GM06990 (cell line): ENCODE measurements at places on chromosomes 16 and 17.

GRCh38 chr16:48555155-48555554, 54.8 kb downstream of the N4BP1 start:
- no peak for DNase-seq

- no peak for DNase-seq
Measured at GRCh38 chr16:88510091-88510994, 57.3 kb downstream of the ZFPM1 start.

DNA sequence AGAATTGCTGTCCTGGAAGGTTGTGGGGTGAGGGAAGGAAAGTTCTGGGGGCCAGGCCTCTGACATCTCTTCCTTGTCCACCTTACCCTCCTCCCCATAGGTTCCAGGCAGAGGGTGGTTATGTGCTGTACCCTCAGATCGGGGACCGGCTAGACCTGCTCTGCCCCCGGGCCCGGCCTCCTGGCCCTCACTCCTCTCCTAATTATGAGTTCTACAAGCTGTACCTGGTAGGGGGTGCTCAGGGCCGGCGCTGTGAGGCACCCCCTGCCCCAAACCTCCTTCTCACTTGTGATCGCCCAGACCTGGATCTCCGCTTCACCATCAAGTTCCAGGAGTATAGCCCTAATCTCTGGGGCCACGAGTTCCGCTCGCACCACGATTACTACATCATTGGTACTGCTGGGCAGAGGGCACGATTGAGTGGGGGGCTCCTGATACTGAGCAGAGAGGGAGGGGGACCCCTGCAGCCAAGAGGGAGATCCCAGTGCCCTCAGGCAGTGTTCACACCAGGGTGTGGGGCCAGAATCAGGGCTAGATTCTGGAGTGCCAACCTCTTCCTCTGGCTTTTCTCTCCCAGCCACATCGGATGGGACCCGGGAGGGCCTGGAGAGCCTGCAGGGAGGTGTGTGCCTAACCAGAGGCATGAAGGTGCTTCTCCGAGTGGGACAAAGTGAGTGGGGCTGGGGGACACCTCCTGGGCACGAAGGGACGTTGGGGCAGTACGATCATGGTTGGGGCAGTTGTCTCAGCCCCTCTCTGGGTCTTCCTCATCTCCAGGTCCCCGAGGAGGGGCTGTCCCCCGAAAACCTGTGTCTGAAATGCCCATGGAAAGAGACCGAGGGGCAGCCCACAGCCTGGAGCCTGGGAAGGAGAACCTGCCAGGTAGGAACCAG, 3.1 kb downstream of the EFNB3 start:
- no peak for DNase-seq

DNA sequence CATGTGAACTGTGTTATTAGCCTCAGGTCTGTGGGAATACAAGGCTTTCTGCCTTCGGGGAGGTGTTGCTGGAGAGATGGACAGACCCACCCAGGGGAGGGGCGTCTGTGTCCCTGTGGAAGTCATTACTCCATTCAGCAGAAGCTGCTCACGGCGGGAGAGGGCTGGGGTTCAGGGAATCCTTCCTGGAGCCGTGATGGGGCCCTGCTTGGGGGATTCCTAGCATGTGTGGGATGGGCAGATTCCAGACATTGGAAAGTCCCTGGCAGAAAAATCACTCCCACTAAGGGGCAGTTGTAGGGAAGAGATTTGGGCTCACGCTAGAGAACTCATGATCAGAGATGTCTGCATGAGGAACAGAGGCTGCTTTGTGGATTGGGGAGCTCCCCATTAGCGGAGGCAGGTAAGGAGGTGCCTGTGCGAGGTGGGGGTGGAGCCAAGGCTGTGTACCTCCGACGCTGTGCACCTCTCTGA, 56.3 kb upstream of the IL34 start:
- no peak for DNase-seq

- no peak for DNase-seq
Measured at GRCh38 chr16:76175718-76176117, 101.5 kb upstream of the CNTNAP4 start.

- DNase-seq = no peak
Measured at GRCh38 chr17:66604376-66604775, 230.5 kb upstream of the CACNG5 start.

GRCh38 chr17:50480854-50481490, 2.3 kb downstream of the RSAD1 start:
- DNase-seq = no peak
